ENCODE measurements at places on chromosomes 4 and X.
A peak's percentile ranks its signal among the peaks of the same experiment; 100 is the strongest.

DNA sequence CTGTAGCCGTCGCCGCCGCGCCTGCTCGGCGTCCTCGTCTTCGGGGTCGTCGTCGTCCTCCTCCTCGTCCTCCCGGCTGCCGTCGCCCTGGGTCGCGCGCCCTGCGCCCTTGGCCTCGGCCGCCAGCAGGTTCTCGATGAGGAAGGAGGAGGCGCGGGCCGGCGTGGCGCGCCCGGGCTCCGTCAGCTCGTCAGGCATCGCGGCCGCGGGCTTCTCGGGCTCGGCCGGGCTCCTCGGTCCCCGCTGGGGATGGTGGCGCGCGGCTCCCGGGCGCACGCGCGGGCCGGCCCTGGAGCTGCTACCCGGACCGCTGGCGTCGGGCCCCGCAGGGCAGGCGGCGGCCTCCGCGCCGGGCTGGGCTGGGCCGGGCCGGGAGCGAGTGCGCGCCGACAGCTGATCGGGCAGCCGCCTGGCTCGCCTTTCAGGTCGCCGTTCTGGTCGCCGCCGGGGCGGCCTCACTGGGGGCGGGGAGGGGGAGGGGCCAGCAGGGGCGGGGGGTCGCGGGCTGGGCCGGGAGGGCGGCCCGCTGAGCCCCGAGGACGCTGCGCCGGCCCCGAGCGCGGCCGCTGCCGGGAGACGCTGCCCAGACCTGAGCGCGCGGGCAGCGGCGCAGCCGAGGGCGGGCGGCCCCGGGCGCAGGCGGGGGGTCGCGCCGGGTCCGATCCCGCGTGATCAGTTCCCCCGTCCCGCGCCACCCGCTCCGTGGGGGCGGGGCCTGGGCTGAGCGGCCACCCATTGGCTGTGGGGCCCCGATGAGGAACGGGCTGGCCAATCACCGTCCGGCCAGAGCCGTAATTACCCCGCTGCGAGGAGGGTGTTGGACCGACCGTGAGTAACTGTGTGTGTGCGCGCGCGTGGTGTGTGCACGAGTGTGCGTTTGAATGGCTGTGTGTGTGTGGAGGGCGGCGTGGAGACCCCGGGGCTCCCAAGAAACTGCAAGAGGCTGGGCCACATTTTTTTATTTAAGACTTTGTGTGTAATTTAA lies at the start of gene HMX1:
Gene HMX1, minus strand, starts transcription at position 423 of the 985 bp plus-strand sequence. Its CDS starts 225 bp downstream, at position 198.
- DNase-seq = no peak

GRCh38 chr4:139603576-139604410 lies 47.8 kb upstream of the SETD7 start:
- no peak for DNase-seq

- DNase-seq = no peak
Measured at GRCh38 chr4:76782837-76783236, 115.1 kb downstream of the SOWAHB start.

GRCh38 chr4:82621251-82621650 lies 59.5 kb upstream of the TMEM150C start:
- DNase-seq = no peak

DNA sequence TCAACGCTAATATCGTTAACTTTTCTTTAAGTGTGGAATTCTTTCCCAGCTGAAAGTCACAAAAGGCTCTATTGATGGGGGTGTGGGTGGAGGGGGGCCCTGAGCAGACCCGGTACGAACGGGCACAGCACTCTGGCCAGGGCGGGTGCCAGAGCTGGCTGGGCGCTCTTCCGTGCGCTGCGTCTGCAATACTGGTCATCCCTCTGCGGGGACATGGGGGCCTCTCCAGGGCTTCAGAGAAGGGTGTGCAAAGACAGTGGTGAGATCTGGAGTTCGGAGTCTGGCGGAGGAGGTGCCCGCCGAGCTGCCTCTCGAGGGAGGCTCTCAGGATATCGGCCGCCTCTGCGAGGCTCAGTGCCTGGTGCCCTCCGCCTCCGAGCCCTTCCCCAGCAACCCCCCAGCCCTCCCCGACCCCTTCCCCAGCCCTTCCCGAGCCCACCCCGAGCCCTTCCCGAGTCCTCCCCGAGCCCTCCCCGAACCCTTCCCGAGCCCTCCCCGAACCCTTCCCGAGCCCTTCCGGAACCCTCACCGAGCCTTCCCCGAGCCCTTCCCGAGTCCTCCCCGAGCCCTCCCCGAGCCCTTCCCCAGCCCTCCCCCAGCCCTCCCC lies 34.3 kb downstream of the FGFRL1 start:
- no peak for DNase-seq

GRCh38 chrX:110584083-110584482 lies 211.5 kb downstream of the CHRDL1 start:
- no peak for DNase-seq

DNA sequence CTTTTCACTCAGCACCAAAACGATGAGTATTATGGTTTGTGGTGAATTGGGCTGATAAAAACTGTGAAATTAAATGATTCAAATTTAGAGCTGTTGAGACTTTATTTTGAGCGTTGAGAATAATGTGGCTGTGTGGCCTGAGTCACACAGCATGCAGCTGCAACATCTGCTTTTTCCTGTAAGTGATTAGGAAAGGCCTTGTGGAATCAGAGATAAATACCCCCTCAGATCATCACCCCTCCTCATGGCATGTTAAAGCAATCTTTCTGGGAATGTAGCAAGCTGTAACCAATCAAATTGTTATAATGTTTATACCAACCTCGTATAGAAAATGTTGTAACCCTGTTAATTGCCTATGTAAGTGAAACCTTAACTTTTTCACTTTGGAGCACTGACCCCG lies 90.0 kb upstream of the GRPR start:
- DNase-seq = no peak

DNA sequence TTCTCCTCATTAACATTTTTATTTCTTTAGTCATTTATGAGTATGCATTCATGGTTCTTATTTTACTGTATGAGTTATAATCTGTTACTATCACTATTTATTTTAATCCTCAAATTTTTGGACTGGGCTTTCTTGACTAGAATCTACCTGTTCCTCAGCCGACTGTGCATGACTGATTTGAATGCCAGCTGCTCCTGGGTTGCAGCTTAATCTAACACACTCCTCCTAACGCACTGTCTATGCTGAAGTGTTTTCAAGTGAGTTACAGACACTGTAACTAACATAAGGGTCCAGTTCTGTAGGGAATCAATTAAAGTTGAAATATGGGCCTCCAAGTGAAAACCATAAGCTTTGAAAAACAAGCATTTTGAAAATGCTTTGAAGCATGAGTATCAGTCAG lies 137.4 kb upstream of the ARSJ start:
- no peak for DNase-seq

- no peak for DNase-seq
Measured at GRCh38 chr4:169342159-169342860, 71.6 kb upstream of the SH3RF1 start.

DNA sequence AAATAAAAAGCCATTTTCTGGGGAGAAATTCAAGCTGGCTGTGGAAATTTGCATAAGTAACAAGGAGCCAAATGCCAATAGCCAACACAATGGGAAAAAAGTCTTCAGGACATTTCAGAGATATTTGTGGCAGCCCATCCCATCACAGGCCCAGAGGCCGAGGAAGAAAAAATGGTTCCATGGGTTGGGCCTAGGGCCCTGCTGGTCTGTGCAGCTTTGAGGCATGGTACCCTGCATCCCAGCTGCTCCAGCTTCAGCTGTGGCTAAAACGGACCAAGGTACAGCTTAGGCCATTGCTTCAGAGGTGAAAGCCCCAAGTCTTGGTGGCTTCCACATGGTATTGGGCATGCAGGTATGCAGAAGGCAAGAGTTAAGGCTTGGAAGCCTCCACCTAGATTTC lies 14.2 kb upstream of the IL9R start:
- DNase-seq = no peak

DNA sequence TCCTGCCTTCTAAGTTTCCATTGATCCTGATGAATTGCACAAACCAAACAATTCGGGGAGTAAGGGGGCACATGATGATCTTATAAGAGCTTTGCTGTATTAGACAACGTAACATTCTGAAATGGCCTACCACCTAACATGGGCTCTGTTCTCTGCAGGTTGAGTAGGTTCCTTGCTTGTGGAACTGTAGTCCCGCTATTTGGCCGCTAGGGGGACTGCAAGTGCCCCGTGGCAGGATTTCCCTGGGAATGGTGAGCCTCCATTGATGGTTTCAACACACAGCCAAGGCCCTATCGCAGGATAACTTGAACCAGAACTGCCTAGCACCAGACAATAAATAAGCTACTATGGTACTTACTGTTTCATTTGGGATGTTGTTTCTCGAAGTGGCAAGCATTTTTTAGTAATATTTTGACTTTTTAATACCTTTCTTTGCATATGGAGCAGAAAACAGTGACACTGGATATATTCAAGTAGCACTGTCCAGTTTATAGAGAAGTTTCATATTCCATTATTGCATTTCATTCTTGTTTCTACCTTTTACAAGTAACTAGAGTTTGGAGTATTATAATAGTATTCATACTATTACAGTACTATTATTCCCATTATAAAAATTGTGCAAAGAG lies 11.9 kb downstream of the AR start:
- DNase-seq = no peak

- DNase-seq = no peak
Measured at GRCh38 chrX:50762578-50762977, 51.4 kb downstream of the SHROOM4 start.

GRCh38 chr4:125736057-125736456 lies 421.3 kb downstream of the FAT4 start:
- no peak for DNase-seq

DNA sequence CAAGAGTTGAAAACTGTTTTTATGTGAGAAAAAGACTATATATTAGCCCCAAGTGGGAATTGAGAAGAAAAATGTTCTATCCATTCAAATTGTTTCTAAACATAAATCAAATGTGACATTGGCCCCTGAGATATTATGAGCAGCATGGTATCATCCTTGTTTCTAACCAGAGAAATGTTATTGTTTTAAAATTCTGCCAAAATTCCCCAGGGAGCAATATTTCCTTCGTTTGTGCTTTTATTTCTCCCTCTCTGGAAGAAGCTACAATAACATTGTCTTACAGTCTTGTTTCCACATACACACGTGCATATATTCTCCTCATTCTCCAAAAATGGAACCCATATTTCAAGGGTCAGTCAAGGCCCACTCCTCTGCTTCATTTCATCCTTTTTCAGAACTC lies 46.7 kb downstream of the MAGEB17 start:
- no peak for DNase-seq

GRCh38 chr4:67684839-67685531 lies 16.0 kb downstream of the UBA6 start:
- DNase-seq = no peak

- DNase-seq = no peak
Measured at GRCh38 chr4:54077812-54078211, 13.4 kb upstream of the CHIC2 start.

- DNase-seq = no peak
Measured at GRCh38 chr4:75745721-75746199, 21.4 kb downstream of the USO1 start.

DNA sequence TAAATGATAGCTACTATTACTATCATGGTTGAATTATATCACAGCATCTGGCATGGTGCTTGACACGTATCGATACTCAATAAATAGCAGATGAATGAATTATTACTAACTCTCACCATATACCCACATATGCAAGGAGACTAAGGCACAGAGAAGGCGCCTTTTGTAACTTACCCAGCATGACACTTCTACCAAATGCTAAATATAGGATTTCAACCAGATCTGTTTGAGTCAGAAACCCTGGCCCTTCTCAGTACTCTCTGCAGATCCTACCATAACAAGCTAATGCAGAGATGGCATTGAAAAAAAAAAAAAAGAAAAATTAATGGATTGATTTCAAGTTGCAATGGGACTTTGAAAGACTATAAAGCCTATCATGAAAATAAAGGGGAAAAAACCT lies 219.5 kb downstream of the DHX15 start:
- no peak for DNase-seq

GRCh38 chr4:80713409-80713808 lies 317.1 kb upstream of the BMP3 start:
- no peak for DNase-seq

DNA sequence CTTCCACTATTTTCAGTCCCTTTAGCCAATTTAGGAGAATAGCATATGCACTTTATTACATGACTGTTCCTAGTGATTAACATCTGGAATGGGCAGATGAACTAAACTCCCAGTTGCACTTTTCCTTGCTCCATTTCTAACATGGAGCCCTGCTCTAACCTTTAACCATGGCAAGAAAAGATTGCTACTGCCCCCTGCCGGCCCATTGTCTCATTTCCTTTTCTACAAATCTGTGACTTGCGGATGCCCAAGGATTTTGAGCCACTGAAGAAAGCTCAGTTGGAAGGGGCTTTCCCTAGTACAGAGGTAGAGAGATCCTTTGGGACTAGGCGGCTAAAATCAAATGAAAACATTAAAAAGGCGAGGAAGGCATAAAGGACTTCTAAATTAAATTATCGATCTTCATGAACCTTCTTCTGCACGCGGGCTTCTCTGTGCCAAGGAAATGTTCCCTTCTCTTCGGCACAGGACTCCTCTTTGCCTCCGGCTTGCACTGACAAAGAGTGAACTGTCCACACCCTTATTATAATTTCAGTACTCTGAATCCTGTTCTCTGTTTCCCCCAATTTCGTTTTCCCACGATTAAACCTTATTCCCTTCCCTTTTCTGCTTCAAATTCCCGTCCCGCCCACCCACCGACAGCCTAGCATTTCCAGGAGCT lies 577 bp upstream of the GLRA2 start:
- peak; percentile 61 for DNase-seq

DNA sequence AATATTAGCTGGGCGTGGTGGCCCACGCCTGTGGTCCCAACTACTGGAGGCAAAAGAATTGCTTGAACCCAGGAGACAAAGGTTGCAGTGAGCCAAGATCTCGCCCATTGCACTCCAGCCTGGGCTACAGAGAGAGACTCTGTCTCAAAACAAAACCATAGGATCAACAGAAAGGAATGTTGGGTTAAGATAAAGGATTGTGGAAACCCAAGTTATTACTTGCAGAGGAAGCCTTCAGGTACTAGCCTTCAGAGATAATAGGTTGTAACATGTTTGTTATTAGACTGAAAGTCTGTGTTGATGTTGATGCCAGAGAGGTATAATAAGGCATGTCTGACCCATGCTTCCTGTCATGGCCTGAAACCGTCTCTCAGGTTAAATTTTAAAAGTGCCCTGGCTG lies 16.9 kb downstream of the SSX5 start:
- no peak for DNase-seq

- DNase-seq = no peak
Measured at GRCh38 chr4:41095192-41095872, 119.0 kb downstream of the APBB2 start.

- DNase-seq = no peak
Measured at GRCh38 chrX:153725039-153725831, 579 bp downstream of the ABCD1 start.

DNA sequence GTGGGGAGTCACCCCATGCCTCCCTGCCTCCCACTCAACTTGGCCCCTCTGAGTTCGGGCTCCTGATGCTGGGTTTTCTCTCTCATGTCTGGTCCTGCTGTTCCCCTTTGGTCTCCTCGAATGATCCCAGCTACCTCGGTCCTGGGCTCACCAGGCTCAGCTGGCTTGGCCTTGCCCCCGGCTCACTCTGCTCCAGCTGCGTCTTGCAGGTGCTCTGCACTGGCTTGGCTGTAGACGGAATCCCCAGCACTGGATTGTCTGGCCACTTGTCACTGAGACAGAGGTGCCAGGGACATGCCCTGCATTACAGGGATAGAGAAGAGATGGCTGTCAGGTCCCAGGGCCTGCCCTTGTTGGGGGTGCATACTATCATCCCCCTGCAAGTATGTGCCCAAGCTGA lies 41.6 kb upstream of the NYX start:
- no peak for DNase-seq

All from activated CD4-positive, CD25-positive, alpha-beta regulatory T cell treated with anti-CD3 and anti-CD28 coated beads, Interleukin-2, amount 50 U/mL, for 72 hours (primary cell).